Fibroblast of villous mesenchyme (primary cell): ENCODE measurements at places on chromosomes 6 and 20. TPM values are rescaled to one million over a fixed set of nuclear protein-coding genes. Genes with fewer than 3 reads are reported as not detected.

DNA sequence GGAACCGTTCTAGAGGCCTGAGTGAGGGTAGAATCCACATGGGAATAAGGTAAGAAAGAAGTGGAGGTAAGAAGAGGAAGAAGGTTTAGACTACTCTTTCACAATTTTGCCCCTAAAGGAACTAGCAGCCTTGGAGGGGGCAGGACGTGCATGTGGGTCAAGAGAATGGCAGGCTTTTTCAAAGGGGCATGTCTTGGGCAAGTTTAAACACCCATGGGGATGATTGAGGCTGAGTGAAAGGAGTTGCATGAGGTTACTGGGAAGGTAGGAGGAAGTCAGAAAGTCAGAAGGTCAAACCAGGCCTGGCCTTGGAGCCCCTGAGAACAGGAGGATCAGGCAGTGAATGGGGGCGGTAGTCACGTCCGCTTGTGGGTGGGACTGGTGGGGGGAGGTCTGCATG lies 10.2 kb downstream of the ADA start:
- DNase-seq, result no peak

- peak; percentile 12 for DNase-seq
Observed at GRCh38 chr6:99603421-99604165, 3.0 kb upstream of the PRDM13 start.

DNA sequence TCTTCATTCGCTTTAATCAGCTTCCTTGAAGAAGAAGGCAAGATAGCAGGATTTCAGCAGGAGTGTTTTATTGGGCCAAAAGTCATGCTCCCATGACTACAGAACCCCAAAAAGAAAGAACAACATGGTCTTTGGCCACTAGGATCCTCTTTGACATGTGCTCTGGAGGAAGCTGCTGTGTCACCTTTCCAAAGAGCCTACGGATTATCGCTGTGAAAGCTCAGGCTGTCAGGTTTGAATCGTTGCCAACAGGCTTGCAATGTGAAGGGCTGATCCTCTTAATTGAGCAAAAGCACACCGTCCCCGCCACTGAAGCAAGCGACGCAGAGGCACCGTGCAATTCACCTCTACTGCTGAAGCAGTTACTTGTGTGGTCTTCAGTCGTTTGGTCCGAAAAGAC lies 29.0 kb downstream of the MYLIP start:
- no peak for DNase-seq

- DNase-seq, result no peak
Observed at GRCh38 chr20:63648895-63649589, 4.2 kb downstream of the STMN3 start.

DNA sequence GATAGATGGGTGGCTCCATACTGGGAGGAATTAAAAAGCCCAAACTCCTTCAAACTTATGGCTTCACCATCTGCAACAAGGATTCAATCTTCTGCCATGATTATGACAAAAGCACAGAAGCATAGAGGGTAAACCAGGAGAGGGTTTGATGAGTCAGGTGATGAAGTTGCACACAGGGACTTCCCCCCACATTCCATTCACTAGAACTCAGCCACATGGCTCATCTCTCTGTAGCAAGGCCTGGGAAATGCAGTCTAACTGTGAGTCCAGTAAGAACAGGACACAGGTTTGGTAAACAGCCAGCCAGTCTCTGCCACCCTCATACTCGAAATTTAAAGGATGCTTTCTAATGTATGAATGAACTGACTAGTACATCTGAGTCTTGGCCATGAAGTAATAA lies 142.9 kb downstream of the HIVEP2 start:
- peak; percentile 91 for DNase-seq

GRCh38 chr20:50635676-50636600 lies 55.4 kb downstream of the RIPOR3 start:
- DNase-seq, result peak; percentile 83

- no peak for DNase-seq
Observed at GRCh38 chr6:40148882-40149573, 214.8 kb upstream of the MOCS1 start.

DNA sequence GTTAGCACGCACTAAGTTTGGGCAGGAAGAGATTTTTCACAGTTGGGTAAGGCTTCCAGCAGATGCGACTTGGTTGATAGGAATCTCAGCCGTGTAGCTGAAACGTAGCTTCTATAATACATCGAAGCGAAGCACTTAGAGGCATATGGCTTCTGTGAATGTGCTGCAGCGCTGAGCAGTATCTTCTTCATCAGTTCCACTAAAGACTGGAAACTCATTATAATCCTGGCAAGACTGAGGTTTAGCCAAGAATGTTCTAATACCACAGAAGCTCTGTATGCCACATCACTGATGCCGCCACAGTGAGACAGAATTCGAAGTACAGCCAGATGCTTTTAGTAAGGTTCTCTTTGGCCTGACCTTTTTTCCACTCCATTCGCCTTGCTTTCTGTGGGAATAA lies 680.2 kb upstream of the AGPAT4 start:
- no peak for DNase-seq

GRCh38 chr6:139778688-139779087 lies 404.2 kb upstream of the CITED2 start:
- no peak for DNase-seq

- no peak for DNase-seq
Observed at GRCh38 chr6:129615020-129615419, 95.0 kb downstream of the ARHGAP18 start.

DNA sequence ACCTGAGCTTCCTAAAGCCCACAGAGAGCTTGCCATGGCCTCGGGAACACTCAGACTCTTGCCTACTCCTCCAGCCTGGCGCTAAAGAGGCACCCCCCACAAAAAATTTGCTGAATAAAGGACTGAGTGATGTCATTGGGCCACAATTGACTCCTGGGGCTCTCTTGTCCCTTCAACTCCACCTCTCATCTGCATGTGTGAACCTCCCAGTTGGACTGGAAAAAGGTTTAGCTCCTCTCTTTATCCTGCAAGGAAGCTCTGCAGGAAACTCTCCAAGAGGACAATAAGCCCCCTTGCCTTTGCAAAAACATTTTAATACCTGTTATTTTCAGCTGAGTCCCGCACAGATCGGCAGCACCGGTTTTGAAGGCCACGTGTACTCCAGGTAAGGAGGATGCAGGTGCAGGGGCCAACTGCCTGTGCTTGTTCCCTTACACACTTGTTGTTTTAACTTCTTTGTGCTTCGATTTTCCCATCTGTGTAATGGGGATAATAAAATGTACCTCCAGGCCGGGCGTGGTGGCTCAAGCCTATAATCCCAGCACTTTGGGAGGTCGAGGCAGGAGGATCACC lies 107.3 kb downstream of the TFAP2C start:
- no peak for DNase-seq

DNA sequence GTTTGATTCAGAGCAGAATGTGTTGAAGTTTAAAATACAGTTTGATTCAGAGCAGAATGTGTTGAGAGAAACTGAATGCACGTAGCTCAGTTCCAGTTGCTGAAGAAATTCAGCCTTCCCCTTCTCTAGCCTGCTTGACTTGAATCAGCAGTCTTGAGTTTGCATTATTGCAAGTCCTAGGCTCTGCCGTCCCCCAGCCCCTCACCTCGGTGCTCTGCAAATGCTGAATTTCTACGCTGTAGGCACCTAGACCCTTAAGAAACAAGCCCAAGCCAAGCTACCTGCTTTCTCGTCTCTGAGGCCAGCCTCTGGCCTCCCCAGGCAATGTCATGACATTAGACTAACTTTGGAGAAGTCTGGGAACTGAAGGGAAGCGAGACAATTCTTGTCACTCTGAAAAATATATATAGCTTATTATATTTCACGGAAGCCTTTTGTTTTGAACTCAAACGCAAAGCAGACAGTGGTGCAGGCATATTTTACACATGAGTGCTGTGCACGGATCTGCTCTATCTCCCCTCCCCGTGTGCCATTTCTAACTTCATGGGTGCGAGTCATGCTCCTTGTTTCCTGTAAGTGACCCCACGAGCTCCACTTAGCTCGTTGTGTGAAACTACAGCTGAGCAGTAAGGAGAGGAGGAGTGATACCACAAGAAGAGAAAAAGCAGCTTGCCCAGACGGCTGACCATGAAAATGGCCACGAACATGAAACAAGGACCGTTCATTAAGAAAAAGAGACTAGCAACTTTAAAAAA lies 71.4 kb upstream of the DUSP22 start:
- no peak for DNase-seq

- DNase-seq, result no peak
Observed at GRCh38 chr6:134888316-134888715, 61.6 kb downstream of the ALDH8A1 start.

- DNase-seq, result no peak
Observed at GRCh38 chr20:2542361-2542760, 6.0 kb downstream of the TMC2 start.

Gene PRKN
- total RNA-seq, result 2.2 and 4.2 TPM in 2 replicates

Gene CYP24A1
- not detected in 2 replicates for total RNA-seq

Gene COL11A2
- total RNA-seq, result under 0.01 and 0.32 TPM in 2 replicates

Gene BMP6
- total RNA-seq, result under 0.01 and 1.7 TPM in 2 replicates

Gene UQCC2
- total RNA-seq, result 23.8 and 24.6 TPM in 2 replicates

Gene RCAN2
- total RNA-seq, result 1.7 and 1.9 TPM in 2 replicates
